ENCODE measurements at places on chromosomes 5 and 9.

DNA sequence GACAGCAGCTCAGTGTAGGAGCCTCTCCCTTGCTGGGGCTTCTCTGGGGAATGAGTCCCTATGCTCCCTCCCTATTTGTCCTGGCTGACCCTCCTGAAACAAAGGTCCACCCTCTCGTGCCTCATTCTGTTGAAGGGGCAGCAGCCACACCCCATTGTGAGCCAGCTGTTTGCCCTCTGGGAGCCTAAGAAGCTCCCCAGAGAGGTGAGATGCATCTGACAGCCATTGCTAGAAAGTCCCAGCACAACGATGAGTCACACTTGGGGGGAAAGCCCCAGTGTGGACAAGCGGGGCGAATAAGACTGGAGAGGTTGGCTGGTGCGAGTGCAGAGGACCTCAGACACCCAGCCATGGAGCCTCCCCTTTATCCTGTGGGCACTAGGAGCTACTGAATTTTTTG is 101.4 kb downstream of the PPARGC1B start:
- DNase-seq, result peak; percentile 27

DNA sequence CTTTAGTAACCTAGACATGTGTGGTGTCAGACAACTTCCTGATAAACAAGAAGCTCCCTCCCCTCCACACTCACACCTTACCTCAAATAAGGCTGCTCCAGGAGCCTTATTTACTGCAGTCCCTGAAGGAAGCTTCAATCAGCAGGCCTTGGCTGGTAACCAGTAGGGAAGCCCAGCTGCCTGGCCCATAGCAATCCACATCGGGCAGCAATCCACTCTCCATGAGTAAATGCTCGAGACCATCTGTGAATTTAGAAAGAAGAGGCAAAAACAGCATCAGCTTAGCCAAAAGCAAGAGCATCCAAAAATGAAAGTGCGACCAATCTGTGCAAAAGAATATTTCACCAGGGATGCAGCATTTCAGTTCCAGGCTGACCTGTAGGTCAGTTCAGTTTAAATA is 213.3 kb upstream of the TUSC1 start:
- DNase-seq, result no peak

- no peak for DNase-seq
Observed at GRCh38 chr9:110207071-110207641, 803 bp downstream of the C9orf152 start.

DNA sequence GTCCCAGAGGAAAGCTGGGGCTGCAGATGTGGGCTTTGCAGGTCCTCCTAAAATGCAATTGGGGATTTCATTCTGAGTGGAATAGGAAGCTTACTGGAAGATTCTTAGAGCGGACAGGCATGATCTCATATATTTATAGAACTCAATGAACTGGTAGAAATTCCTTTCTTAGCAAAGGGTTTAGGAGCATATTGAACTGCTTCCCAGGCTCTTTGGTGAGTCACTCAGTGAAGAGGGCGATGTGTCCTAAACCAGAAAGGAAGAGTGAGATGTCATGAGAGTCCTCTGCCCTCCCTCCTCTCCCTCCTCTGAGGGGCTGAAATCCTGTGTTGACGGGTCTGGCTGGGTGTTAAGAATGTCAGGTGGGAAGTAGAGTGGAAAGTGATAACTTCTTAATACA is 26.3 kb upstream of the SEMA6A start:
- DNase-seq, result peak; percentile 23

- DNase-seq, result peak; percentile 24
Observed at GRCh38 chr5:151318850-151319732, 15.5 kb upstream of the SLC36A3 start.

DNA sequence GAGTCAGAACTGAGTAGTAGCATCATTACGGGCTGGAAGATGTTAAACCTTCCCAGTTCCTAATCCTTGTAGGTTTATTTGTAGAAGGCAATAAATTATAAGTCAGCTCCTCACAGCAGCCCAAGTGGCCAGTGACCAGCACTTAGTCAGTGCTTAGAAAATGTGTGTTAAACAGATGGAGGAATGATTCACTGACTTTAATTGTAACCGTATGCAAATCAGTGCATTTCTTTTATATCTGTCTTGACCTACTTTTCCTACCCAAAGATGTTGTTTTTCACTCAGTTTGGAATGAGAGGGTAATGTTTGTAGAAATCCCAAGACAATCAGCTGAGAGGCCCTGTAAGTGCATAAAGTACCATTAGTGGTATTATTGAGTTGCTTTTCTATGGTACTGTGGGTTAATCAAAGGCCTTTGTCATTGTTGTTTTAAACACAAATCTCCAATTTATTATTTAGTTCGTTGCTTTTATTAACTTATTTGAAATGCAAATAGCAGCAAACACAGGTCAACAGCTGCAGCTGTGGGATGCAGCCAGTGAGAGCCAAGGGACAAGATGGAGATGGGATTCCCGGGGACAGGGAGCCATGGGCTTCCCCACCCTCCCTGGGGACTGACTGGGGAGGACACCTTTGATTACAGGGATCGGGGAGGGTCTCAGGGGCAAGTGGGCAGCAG is 49.8 kb downstream of the MAP1B start:
- DNase-seq, result peak; percentile 98

DNA sequence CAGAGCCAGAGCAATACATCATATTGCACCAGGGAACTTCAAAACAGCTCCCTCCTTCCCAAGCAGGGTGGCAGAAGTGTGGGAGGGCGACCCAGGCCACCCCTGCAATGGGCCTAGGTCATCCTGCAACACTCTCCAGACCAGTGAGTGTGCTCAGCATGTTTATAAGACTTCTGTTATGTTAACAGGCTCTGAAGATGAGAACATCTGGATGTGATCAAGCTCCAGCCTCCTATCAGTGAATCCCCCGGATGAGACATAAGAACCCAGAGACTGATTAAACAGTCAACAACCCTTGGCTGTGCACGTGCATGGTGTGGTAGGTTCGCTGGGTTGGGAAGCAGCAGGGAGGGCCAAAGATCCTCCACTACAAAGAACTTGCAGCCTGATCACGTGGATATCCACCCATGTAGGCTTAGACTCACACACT is 63.3 kb downstream of the ABCA1 start:
- peak; percentile 91 for DNase-seq

GRCh38 chr5:132083071-132083678 is 9.6 kb downstream of the CSF2 start:
- DNase-seq, result no peak

GRCh38 chr5:56055287-56055686 is 60.5 kb upstream of the IL6ST start:
- DNase-seq, result no peak

GRCh38 chr5:140251527-140251973 is 51.4 kb downstream of the PFDN1 start:
- DNase-seq, result peak; percentile 100

- DNase-seq, result no peak
Observed at GRCh38 chr5:164256954-164257353, 751.5 kb downstream of the MAT2B start.

GRCh38 chr5:143605403-143606005 is 202.0 kb upstream of the NR3C1 start:
- DNase-seq, result peak; percentile 72

DNA sequence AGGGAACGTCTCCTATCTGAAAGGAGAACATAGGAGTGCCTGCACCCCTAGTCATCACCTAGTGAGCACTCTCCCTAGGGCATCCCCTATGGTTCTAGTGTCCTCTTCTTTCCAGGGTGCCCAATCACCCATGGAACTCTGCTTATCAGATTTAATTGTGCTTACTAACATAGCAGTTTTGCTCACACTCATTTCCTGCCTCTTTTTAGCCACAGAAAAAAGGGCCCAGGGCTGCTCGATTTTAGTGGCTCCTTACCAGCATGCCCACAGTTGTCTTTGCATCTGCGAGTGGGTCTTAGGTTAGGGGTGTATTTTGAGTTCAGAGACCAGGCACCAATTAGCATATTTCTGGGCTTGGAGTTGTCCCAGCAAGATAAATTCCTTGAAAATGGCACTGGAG is 1110.2 kb downstream of the TAF11L14 start:
- no peak for DNase-seq

- DNase-seq, result no peak
Observed at GRCh38 chr9:72952381-72952690, 517 bp downstream of the ALDH1A1 start.

- DNase-seq, result peak; percentile 54
Observed at GRCh38 chr9:111691672-111692329, 30.4 kb downstream of the GNG10 start.

GRCh38 chr9:87749335-87750035 is 23.6 kb downstream of the CTSL start:
- DNase-seq, result no peak

- no peak for DNase-seq
Observed at GRCh38 chr5:56326770-56327169, 93.6 kb upstream of the ANKRD55 start.

DNA sequence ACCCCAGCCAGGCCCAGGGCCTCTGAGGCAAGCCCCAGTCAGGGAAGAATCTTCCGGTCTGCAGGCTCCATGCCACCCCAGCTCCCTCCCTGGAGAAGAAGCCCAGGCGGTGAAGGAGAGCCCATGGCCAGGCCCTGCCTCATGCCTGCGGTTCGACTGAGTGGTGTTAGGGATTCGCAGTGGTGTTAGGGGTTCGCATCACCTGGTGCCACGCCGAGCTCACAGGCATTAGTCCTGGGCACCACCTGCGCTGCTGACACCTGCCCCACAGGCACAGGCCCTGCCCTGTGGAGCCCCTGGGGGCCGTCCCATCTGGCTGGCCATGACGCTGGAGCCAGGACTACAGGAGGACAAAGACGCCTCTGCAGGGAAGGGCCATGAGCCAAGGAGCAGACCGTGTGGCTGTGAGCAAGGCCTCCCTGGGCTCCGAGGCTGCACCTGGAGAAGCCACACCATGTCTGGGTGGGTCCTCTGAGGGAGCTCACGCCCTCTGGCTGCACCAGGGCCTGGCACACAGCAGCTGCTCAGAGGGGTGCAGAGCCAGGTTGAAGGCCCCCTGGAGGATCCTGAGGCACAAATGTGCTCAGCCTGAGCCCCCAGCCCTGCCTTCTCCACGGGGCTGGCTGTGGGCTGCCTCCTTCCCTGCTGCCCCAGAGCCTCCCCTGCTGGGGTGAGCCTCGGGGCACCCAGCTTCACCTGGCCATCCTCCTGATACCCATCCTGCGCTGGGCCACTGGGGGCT is 27.6 kb upstream of the RNF130 start:
- no peak for DNase-seq

GRCh38 chr9:101055516-101055915 is 27.0 kb downstream of the PLPPR1 start:
- DNase-seq, result no peak

- DNase-seq, result no peak
Observed at GRCh38 chr9:21428235-21428634, 12.0 kb upstream of the IFNA1 start.

DNA sequence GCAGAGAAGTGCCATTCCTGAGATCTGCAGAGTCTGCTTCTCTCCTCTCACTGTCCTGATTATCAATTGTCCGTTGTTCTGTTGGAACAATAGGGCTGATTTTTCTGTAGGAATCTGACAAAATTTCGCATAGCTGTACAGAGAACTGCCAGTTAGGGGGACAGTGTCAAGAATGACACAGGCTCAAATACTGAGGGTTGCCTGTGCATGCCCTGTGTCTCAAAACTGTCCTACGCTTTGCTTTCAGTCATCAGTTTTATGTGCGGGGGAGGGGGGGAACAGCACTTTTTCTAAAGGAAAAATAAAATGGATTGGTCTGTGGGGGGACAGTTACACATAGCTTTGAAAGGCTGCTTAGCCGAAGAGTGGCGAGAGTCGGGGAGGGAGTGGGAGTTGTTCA is 248.6 kb downstream of the PDZD2 start:
- no peak for DNase-seq

GRCh38 chr9:89780959-89781358 is 176.1 kb downstream of the GADD45G start:
- DNase-seq, result no peak

DNA sequence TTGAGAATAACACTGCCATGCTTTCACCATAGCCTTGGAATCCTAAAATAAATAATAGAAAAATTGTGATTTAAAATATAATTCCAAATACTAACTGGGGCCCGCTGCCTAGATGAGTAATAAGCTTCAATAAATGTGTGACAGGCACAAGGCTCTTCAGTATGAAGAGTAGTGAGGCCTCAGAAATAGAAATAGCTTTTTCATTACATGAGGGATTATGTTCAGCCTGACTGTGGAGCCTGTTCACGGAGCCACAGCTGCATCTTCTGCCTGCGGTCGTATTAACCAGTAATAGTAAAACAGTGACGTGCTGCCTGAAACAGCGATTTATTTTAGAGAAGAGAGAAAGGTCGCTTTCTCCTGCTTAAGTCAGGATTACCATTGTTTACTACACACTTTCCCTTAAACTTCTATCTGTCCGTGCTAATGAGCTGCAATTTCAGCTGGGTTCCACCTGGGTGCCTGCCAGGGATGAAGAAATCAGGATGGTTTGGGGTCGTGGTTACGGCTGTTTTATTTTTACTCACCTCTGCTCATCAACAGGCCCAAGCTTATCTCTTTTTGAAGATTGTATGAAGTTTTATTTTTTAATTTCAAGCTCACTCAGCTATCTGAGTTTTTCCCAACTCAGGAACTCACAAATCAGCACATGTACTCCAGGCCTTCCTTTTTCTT is 284.9 kb upstream of the WWC1 start:
- DNase-seq, result no peak

DNA sequence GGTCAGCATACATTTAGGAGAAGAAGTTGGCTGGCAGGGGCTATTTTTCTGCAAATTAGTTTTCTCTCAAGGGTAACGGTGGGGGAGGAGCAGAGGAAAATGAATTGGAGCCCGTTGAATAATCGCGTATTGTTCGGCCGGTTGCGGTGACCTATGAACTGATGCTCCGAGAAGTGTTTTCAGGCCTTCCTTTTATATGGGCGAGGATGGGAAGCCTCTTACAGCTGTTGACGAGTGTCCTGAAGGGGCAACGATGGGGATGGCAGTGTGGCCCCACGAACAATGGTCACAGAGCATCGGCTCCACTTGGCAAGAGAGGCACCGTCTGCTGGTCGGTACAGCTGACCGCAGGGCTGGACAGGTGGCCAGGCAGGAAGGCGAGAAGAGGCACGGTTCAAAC is 400.7 kb downstream of the ZSWIM6 start:
- no peak for DNase-seq

DNA sequence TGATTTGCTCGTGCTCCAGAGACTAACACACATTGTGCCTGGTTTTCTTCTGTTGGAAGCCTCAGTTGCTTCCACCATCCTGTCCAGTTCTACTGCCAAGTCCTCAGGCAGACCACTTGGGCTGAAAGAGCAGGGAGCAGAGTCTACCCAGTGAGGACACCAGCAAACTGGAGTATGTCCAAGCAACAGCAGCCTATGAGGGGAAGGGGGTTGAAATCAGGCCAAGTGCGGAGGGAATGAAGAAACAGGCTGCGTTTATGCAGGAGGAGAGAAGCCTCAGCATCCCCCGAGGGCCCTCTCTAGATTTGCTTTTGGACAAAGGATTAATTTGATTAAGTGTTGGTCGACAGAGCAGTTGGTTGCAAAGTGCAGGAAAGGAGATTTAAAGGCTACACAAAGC is 14.5 kb downstream of the DOCK2 start:
- DNase-seq, result no peak

DNA sequence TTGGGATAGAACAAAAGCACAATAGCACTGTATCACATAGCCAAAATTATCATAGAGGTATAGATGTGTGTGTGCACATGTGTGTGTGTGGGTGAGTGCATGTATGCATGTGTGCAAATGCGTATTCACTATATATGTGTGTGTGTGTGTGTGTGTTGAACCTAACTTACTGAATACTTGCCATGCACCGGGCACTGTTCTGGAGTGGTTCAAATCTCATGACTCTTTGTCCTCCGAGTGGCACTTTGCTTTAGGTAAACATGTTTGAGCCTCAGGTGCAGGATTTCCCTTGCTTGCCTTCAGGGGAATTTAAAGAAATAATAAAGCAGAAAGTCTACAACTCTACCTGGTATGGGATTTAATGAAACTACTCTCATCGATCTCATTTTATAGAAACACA is 183.5 kb upstream of the GDNF start:
- no peak for DNase-seq

GRCh38 chr5:176743136-176743861 is 67.1 kb upstream of the UNC5A start:
- no peak for DNase-seq

Data from EH (cell line).